Spleen (tissue), 13 donors: ENCODE measurements at places on chromosomes 1 and 21. TPM values are rescaled to one million over a fixed set of nuclear protein-coding genes. Genes with fewer than 3 reads are reported as not detected.

Gene LCE2B
- not detected for total RNA-seq

Gene CTXND2
- total RNA-seq, result not detected

Gene CCDC185
- total RNA-seq, result not detected

Gene RWDD3
- 19.6 TPM for total RNA-seq

Gene PROX1
- 51.1 TPM for total RNA-seq

Gene NTNG1
- total RNA-seq, result 0.65 TPM

Gene S100A7
- total RNA-seq, result not detected

Gene MIXL1
- total RNA-seq, result 1.1 TPM

Gene LRRC53
- total RNA-seq, result not detected

Gene F13B
- not detected for total RNA-seq

Gene RXRG
- not detected for total RNA-seq

Gene NT5C1A
- 0.23 TPM for total RNA-seq

Gene PRR9
- not detected for total RNA-seq

Gene CCDC190
- not detected for total RNA-seq

Gene SGIP1
- 1.6 TPM for total RNA-seq

Gene PCBP3
- total RNA-seq, result 14.0 TPM

Gene GJB5
- not detected for total RNA-seq

Gene TCHHL1
- total RNA-seq, result not detected

Gene UMODL1
- total RNA-seq, result 0.28 TPM

Gene SYCP1
- total RNA-seq, result not detected
